NCI-H460 (cell line): ENCODE measurements at places on chromosomes 3 and 15. TPM values are rescaled to one million over a fixed set of nuclear protein-coding genes. Genes with fewer than 3 reads are reported as not detected.

GRCh38 chr3:114481113-114481512 lies 187.3 kb downstream of the TIGIT start:
- no peak for DNase-seq

- DNase-seq = no peak
These were observed 23.9 kb upstream of the OR5H6 start for GRCh38 chr3:98240131-98240530.

DNA sequence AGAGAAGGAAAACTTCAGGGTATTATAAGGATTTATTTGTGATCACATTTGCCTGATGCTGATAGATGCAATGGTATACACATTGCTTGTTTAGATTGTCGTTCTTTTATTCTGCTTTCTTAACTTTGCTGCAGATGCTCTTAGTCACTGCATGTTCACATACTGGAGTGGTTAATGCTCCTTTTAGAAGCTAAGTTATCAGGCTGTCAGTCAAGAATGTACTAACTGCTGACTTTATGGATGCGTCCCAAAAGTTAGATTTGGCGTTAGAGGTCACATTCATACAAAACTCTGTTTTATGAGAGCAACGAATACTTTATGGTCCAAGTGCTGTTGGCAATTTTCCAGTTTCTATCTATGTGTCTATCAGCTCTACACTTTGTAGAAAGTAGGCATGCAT lies 160.7 kb downstream of the BBX start:
- no peak for DNase-seq

- DNase-seq = no peak
These were observed 253.8 kb downstream of the XXYLT1 start for GRCh38 chr3:195017151-195017550.

GRCh38 chr3:72629191-72629631 lies 219.0 kb downstream of the SHQ1 start:
- no peak for DNase-seq

DNA sequence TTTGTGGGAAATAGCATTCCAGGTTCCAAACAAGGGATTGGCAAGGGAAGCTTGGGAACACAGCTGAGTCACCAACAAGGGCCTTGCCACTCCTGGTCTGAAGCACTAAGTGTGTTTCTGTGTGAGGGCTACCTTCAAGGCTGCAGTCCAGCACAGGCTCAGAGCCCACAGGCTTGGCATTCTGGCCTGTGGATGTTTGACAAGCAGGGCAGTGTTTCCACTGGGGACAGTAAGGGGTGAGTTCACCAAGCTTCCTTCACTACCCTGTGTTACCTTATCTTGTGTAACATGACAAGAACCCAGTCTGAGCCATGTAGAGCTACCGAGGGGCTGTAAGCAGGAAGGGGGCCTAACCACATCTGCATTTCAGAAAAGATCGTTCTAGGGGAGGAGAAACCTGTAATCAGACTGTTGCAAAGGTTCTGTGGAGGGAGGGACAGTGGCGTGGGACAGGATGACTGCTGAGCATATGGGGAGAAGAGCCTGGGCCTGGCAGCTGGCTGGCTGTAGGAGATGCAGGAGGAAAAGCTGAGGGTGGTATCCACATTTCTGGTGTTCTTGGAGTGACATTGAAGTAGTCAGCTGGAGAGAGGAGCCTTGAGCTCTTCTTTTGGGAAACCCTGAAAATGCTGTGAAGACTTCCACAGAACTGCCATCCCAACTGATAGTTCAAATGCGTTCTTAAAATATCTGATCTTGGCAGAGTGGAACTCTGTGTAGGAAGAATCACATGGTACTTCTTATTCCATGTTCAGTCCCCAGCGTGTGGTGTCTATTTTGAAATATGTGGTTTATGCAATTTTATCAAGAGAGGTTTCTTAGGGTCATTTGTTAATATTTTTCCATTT lies 61.3 kb downstream of the CTDSPL start:
- no peak for DNase-seq

GRCh38 chr3:116806351-116806750 lies 96.8 kb downstream of the TUSC7 start:
- DNase-seq = no peak

- no peak for DNase-seq
These were observed 389.0 kb upstream of the C2CD4B start for GRCh38 chr15:62553911-62554563.

- no peak for DNase-seq
These were observed 544.8 kb upstream of the DPPA4 start for GRCh38 chr3:109882144-109882543.

GRCh38 chr3:81545572-81545971 lies 215.9 kb downstream of the GBE1 start:
- DNase-seq = no peak

- DNase-seq = no peak
These were observed 83.5 kb downstream of the IGF1R start for GRCh38 chr15:98731712-98732450.

DNA sequence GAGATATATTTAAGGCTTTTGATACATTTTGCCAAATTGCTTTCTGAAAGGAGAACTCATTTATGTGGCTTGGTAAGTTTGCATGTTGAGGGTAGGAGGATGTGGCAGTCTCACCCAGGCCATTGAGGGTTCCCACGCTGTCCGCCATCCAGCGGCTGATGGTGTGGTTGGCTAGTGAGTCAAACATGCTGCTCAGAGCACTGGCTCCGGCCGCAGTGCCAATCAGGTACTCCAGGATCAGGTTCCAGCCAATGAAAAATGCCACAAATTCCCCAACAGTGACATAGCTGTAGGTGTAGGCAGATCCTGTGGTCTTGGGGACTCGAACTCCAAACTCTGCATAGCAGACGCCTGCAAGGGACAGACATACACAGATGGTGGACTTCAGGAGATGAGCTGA lies 82.3 kb downstream of the CLDN11 start:
- DNase-seq = no peak

DNA sequence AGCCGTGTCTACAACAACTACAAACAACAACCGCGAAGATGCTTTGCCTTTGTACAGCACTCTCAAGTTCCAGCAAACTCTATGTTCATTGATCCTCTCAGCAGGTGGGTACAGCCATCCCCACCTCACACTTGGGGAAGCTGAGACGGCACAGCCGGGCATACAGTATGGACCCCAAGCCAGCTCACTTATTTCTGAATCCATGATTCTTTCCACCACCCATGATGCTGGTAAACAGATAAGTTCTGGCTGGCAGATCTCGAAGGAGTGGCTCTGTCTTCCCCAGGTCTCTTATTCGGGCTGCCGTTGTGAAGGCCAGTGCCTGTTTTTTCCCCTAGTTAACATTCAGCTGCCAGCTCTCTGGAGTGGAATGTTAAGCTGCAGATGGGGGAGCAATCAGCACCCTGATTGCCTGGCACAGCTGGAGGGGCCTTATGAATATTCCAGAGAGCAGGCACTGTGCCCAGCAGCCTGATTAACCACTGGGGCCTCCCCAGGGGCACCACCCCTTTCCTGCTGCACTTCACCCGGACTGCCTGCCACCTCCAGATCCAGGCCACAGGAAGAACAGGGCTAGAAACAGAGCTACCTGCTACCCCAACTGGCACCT lies 73.2 kb downstream of the CORO2B start:
- no peak for DNase-seq

GRCh38 chr15:80902298-80902801 lies 87.3 kb downstream of the MESD start:
- no peak for DNase-seq

The FBXO40 gene
- not detected in 2 replicates for total RNA-seq

The CCR3 gene
- not detected in 2 replicates for total RNA-seq

The GNL3 gene
- 173 and 174 TPM in 2 replicates for total RNA-seq

The IL17RB gene
- 0.25 and 0.61 TPM in 2 replicates for total RNA-seq

The CACNA2D2 gene
- total RNA-seq = 0.02 and 0.06 TPM in 2 replicates

The FANCD2OS gene
- not detected in 2 replicates for total RNA-seq
